ENCODE measurements at places on chromosomes 12 and 14. TPM values are rescaled to one million over a fixed set of nuclear protein-coding genes. Genes with fewer than 3 reads are reported as not detected.

DNA sequence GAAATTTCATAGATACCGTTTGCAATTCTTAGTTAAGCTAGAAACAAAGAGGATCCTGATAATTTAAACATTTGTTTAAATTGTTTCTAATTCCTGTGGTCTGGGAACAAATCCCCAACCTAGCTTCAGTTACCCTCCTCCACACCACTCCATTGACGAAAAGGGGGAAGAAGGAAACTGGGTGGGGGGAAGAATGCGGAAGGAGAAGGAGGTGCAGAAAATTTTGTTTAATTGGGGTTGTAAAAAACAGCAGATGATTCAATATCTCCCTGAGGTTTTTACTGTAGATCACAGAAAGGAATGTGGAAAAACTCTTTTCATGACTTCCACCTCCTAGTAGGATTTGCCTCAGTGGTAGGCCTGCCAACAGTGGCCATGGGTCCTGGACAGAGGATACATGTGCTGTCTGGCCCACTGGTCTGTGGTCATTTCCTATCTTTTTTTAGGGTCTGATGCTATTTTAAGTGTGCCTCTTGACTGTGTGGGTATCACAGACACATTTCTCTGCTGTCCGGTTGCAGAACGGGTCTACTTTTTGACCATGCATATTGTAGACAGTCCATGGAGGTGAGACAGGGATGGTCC is 122.9 kb upstream of the PCED1B start:
- DNase-seq, result no peak

- no peak for DNase-seq
Measured at GRCh38 chr12:27615331-27615891, 80.8 kb upstream of the REP15 start.

- peak; percentile 26 for DNase-seq
Measured at GRCh38 chr12:106954462-106955376, 988 bp upstream of the TMEM263 start.

P2RX7 gene
- 17.5 TPM for total RNA-seq

- no peak for DNase-seq
Measured at GRCh38 chr14:66281036-66281776, 205.0 kb upstream of the CCDC196 start.

OS9 gene
- 171 TPM for total RNA-seq
